Stimulated activated CD8-positive, alpha-beta memory T cell treated with anti-CD3 and anti-CD28 coated beads, Interleukin-7, amount 100 ng/mL, for 4 hours (primary cell): ENCODE measurements at places on chromosomes 11 and 22.
A peak's percentile ranks its signal among the peaks of the same experiment; 100 is the strongest.

DNA sequence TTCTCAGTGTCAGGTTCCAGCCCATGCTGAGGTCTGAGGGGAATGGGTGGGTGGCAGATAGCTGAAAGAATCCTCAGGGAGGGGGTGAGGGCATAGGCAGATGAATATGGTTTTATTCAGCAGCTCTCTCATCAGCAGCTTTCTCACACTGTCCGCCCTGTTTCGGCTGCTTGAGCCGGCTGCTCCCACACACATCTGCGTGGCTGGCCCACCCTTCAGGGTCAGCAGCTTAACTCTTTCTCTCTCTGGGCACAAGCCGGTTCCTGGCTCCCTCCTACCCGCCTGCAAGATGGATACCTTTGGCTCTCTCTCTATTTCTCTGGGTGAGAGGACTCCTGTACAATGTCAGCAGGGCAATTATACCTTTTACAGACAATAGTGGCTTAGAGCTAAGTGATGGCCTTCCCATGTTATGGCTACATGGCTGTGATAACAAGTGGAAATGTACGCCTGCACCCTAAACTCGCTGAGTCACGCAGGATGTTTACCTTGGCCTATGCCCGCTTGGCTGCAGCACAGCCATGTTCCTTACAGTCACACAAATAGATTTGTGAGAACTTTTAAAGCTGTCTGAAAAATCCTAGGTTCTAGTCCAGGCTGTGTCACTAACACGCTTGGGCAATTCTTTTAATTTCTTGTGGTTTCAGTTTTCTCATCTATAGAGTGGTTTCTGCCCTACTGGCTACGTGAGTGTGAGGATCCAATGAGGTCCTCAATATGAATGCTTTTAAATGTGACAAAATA lies 4.1 kb downstream of the MMP20 start:
- no peak for DNase-seq

DNA sequence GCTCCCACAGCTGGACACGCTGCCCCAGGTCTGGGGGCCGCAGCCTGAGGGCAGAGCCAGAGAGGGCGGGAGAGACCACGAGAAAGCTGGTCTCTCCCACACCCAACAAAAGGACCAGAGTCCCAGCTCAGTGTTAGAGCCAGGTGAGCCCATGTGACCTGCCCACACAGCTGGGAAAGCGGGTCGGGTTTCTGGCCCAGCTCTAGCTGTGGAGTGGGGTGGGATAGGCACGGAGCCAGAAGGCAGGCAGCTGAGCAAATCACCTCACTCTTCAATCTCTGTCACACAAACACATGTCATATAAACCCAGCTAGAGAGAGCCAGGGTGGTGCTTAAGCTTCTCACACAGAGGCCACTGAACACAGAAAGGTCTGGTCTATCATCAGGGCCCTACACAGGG lies 7.8 kb upstream of the EIF3D start:
- no peak for DNase-seq

DNA sequence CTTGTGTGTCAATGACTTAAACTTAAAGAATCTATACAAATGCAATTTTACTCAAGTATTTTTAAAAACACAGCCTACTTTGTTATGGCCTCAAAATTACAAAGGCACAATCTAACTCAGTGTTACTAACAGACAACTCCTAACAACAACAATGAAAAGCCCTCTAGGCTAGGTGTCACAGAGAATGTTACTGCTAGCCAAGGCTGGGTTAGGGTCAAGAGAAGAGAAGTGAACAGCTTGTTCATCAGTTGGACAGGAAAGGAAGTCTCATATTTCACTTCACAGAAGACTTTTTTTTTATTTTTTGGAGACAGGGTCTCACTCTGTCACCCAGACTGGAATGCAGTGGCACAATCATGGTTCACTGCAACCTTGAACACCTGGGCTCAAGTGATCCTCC lies 26.0 kb downstream of the CLDN25 start:
- no peak for DNase-seq

DNA sequence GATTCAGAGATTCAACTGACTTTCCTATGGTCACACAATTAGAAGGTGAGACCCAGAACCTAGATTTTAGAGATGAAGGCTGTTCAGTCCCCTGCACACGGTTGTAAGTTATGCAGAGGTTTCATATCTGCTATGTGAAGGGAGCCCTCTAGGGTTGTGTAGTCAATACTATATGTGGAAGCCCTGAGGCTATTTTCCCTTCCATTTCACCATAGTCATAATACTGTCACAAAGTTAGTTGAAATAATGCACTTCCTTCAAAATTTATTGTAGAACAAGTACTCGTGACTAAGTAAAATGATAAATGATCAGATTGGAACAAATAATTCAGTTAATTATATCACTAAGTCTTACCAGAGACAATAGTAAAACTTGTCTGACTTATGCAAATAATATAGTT lies 48.8 kb downstream of the ENDOD1 start:
- no peak for DNase-seq

DNA sequence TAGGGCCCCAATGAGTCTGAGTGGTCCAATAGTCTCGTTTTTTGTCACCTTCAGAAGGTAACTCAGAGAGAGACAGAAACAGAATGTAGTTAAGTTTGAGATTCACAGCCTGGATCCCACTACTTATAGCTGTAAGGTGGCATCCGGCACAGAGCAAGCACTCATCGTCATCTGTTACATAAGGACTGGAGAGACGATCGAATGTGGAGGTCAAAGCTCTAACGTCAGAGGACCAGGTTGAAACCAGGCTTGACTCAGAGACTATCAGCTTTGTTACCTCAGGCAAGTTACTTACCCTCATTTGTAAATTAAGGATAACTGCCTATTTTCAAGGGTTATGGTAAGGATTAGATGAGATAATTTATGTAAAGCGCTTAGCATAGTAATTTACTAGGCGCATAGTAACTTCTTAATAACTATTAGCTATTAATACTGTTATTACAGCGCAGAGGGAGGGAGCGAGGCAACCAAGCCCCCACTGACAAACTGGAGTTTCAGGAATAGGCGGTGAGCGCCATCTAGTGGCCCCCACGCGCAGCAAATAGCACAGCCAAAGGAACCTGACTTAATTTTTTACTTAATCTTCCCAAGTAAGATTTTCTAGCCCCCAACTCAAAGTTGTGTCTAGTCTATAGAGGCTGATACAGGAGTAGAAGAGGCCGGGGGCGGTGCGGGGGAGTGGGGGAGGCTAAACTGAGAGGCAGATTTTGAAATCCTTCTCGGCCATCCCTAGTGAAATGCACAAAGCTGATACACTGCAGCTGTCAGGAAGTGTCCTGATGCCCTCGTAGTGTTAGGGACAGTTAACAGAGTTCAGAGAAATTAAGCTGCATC lies 29.0 kb upstream of the API5 start:
- peak; percentile 4 for DNase-seq

DNA sequence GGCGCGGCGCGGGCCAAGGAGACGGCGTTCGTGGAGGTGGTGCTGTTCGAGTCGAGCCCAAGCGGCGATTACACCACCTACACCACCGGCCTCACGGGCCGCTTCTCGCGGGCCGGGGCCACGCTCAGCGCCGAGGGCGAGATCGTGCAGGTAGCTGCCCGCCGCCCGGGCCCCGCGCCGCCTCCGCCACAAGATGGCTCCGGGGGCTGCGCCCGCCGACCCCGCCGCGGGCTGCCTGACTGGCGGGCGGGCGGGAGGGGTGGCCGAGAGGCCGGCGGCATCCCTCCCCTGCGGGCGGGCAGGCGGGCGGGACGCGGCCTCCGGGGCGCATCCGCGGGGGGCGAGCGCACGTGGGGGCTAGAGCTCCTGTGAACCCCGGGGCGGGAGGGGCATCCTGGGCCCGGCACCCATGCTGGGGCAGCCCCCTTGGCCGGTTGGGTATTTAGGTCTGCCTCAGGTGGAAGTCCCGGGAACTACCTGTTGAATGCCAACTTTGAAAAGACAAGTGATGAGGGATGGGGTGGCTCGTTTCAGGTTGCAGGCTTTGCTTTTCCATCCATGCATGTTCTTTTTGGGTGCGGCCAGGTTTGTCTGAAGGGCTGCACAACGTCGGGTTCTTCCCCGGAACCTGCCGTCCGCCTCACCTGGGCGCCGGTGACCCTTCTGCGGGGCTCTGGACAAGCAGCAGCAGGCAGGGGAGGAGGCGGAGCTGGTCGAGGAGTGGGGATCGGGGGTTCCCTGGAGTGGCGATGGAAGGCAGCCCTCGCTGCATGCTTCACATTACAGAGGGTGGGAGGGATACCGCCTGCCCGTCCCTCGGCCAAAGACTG lies 760 bp downstream of the ZNRF3 start:
- DNase-seq, result no peak

DNA sequence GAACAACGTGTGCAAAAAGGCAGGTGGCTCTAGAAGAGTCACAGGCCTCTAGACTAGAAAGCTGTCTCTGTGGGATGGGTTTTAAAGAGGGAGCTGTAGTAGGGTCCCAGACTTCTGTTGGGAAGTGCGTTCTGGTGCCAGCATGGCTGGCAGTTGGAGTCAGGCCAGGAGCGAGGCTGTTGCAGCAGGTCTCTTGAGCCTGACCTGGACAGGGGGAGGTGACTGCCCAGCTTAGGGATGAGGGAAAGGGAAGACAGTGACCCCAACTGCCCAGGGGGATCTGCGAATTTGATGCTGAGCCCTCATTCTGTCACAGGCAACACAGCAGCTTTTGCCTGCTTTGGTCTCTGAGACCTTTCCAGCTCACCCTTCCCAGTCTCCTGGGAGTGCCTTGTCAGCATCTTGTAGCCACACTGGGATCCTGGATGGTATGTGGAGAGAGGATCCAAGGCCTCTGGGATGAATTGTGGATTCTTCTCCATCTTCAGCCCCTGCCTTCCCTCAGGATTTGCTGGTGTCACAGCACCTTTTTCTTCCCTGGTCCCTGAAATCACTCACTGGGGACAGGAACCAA lies 3.4 kb downstream of the TSKU start:
- no peak for DNase-seq

DNA sequence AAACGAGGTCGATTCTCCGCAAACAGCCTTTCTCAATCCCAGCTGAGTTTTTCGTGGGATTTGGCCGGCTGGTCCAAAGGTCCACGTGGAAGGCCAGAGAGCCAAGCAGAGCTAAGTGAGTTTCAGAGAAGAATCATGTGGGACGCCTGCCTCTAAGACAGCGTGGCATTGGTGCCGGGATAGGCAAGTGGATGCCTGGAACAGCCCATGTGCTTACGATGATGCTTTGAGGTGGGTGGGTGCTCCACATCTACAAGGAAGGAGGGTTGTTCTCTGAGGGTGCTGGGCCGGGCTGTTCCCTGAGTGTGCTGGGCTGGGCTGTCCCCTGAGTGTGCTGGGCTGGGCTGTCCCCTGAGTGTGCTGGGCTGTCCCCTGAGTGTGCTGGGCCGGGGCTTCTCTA lies 41.4 kb downstream of the MUC2 start:
- DNase-seq, result no peak

DNA sequence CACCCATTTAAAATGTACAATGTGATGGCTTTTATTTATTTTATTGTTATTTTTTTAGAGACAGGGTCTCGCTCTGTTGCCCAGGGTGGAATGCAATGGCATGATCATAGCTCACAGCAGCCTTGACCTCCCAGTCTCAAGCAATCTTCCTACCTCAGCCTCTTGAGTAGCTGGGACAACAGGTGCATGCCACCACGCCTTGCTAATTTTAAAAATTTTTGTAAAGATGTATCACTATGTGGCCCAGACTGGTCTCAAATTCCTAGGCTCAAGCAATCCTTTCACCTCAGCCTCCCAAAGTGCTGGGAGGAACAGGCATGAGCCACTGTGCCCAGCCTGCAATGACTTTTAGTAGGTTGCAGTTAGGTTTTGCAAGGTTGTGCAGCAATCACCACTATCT lies 14.3 kb downstream of the CLDN5 start:
- no peak for DNase-seq
